Spleen (tissue), 13 donors: ENCODE measurements at places on chromosomes 1 and 21. TPM values are rescaled to one million over a fixed set of nuclear protein-coding genes. Genes with fewer than 3 reads are reported as not detected.

The PRAMEF17 gene
- total RNA-seq: not detected

GRCh38 chr1:80989455-80989854, 811.3 kb upstream of the ADGRL2 start:
- H3K4me1 ChIP-seq: no peaks in the 10 kb centered on the region
- H3K36me3 ChIP-seq: no peaks in the 10 kb centered on the region
- no peak overlapping the region for H3K4me3 ChIP-seq
- no peak overlapping the region for H3K27ac ChIP-seq
- H3K27me3 ChIP-seq: no peaks in the 10 kb centered on the region

DNA sequence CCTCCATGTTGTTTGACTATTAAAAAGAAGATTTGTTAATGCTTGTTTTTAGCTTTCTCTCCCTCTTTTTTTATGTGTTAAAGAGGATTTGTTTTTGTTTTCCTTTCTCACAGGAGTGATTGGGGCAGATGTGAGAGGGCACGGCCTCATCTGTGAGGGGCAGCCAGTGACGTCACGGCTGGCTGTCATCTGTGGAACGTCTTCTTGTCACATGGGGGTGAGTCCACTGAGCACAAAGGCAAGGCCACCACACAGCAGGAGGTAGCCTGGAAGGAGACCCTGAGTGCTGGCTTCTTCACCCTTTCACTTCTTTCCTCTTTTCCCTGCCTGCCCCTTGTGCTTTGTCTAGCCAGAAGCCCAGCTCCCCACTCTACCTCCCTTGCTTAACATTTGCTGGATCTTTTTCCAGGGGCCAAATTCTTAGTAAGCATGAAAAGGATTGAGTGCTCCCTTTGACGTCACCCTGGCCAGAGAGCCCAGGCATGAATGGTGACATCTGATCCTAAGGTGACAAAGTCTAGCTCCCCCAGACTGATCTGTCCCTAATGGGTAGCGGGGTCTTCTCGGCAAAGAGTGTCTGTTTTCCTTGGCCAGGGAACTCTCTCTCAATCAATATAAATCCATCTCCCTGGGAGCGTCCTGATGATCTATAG, 257.2 kb downstream of the FGGY start:
- H3K4me1 ChIP-seq: peaks cover 3% of the 10 kb centered on the region
- no peaks in the 10 kb centered on the region for H3K27me3 ChIP-seq
- no peak for DNase-seq
- no peaks in the 10 kb centered on the region for H3K36me3 ChIP-seq
- H3K4me3 ChIP-seq: no peak overlapping the region
- H3K27ac ChIP-seq: no peak overlapping the region

GRCh38 chr1:205998457-205999241, 4.5 kb downstream of the RAB7B start:
- H3K4me1 ChIP-seq: peaks cover 27% of the 10 kb centered on the region
- no peak overlapping the region for H3K4me3 ChIP-seq
- no peaks in the 10 kb centered on the region for H3K27me3 ChIP-seq
- DNase-seq: no peak
- H3K36me3 ChIP-seq: no peaks in the 10 kb centered on the region

DNA sequence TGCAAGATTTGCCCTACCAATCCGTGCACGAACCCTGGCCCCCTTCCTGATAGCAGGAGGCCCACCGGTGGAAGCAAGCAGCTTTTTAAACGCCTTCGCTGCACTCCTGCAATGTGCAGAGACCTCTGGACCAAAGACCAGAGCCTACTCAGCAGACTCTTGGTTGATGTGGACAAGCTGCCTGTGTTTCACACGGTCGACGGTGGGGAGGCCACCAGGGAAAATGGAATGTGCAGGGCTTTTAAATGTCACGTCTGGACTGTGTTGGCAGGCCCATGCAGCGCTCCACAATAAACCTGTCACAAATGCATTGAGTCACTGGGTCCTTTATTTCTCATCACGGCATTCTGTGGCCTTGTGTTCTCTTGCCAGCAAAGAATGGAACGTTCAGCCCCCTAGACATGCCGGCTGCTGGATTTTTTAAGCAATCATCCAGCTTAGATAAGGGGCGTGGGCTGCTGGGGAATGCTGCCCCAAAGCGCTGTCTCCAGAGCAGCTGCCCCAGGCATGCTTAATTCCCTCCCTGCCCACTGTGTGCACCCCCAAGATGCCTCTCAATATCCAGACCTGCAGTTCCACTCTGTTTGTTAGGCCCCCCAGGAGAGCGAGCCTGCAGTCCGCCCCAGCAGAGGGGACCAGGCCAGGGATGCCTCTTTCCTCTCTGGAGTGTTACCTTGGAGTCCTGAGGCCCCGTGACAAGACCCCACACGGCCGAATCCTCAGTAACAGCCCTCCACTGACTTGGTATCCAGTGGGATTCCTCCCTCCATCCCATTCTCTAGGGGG, 71.3 kb downstream of the ATP5PO start:
- H3K4me1 ChIP-seq: peaks cover 21% of the 10 kb centered on the region
- H3K36me3 ChIP-seq: peaks cover 3% of the 10 kb centered on the region
- DNase-seq: no peak
- H3K27me3 ChIP-seq: no peaks in the 10 kb centered on the region

- no peaks in the 10 kb centered on the region for H3K27me3 ChIP-seq
- DNase-seq: no peak
- H3K4me3 ChIP-seq: no peak overlapping the region
- peaks cover 11% of the 10 kb centered on the region for H3K4me1 ChIP-seq
Measured at GRCh38 chr1:68331117-68331865, 99.0 kb upstream of the WLS start.

GRCh38 chr1:222464841-222465210, 83.1 kb downstream of the HHIPL2 start:
- peak; percentile 84 for DNase-seq
- H3K4me1 ChIP-seq: peaks cover 18% of the 10 kb centered on the region
- peak overlapping the region; percentile 45 for H3K4me3 ChIP-seq
- H3K36me3 ChIP-seq: no peaks in the 10 kb centered on the region
